ENCODE measurements at places on chromosomes 5 and 9.

- no peak for DNase-seq
These were observed 30.3 kb downstream of the ADAMTS6 start for GRCh38 chr5:65451436-65451835.

- no peak for DNase-seq
These were observed 990.5 kb downstream of the TLE1 start for GRCh38 chr9:80698725-80699410.

DNA sequence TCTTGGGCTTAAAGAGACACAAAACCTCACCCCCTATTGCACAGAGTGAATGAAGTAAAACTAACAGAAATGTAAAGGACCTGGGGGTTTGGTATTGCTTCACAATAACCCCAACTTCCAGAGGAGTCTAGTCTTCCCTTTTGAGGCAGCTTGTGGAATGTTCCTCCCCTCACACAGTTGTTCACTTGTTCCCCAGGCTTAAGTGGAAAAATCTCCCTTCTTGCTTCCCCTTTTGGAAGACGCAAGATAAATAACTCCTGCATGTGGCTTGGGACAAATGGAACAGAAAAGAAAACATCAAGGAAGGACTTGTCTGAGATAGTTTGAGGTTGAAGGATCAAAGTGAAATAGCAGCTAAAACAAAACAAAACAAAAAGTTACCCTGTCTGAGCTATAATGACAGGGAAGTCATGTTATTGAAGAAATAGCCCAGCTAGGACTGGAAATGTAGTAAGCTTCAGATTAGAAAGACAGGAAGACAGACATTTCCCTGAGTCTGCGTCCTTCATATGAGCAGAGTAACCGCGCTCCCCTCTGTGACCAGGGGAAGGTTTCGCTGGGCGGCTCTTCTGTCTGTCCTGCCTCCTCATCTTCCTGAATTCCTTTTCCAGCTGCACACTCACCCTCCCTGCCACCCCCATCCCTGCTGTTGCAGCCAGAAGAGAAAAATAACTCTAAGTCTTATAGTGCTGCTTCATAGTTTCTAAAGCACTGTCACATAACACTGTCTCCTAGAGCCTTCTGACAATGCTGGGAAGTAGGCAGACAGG, 8.8 kb downstream of the SPARC start:
- DNase-seq = no peak

DNA sequence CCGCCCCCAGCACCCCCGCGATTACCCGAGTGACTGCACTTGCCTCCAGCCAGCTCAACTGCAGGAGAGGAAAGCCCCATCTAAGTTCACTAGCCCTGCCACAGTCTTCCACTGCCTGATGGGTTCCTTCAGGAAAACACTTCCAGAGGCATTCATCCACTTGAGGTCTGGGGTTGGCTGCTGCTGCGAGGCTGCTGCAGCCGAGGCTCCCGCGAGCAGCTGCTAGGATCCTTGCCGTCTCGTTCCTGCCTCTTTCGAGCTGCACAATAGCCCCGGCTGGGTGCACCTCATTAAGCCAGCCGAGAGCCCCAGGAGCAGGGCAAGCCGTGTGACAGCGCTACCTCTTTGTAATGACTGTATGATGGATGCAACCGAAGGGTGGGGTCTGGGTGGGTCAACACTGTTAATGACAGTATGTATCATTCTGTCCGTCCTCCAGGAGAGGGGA, 24.2 kb upstream of the ELAVL2 start:
- no peak for DNase-seq

- DNase-seq = no peak
These were observed 254.6 kb downstream of the ASTN2 start for GRCh38 chr9:117160254-117160653.

- DNase-seq = no peak
These were observed 80.6 kb downstream of the FEM1C start for GRCh38 chr5:115463983-115464382.

DNA sequence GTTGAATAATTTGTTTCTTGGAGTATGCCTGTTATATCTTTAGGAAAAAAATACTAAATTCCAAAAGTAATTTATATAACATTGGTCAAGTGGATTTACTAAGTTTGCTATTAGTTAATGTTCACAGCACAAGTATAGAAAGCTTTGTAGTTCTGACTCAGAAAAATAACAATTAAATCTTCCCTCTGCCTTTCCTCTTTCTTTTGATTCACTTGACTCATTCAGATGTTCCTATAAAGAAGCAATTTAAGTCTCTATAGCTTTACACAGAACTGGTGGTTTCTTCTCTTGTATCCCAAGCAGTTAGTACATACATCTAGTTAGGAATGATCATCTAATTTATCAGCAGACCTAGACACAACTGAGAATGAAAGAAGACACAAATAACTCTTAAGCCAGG, 4.5 kb upstream of the CDC42SE2 start:
- no peak for DNase-seq

GRCh38 chr5:94243612-94244011, 374.8 kb downstream of the KIAA0825 start:
- DNase-seq = no peak

All from stimulated activated CD4-positive, alpha-beta T cell treated with anti-CD3 and anti-CD28 coated beads, Interleukin-1b, Interleukin-23, amount 100 ng/mL, for 48 hours (primary cell).